ENCODE measurements at places on chromosomes 11 and 22. TPM values are rescaled to one million over a fixed set of nuclear protein-coding genes. Genes with fewer than 3 reads are reported as not detected.

DNA sequence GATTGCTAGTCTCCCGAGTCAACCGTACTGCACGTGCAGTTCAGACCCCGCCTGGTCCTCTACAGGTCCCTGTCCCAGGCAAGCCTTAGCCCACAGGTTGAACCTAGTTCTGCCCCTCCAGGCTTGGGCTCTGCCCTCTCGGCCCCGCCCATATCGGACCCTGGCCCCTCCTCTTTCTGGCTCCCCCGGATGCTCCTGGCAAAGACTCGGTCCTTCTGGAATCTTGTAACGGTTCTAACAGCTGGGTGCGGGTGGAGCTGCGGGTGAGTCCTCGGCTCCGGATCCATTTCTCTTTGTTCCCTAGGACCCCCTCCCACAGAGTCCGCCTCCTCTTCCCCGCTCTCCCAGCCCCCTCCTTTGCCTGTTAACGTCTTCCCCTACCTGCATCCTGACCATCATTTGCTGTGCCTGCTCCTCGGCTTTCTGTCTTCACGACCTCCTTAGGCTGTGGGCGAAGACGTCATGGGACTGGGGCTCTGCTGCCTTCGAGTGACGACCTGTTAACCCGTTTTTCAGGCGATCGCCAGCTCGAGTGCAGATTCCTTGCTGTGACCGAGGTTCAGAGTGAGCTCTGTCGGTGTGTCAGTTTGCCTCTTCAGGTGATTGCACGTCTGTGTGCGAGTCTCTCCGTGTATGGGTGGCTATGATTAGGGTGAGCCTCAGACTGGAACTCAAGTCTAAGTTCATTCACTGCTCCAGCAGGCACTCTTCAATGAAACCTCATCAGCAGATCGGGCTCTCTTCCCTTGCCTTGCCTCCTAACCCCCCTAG lies at the start of gene DNHD1:
Gene DNHD1 (plus strand): TSS at position 212 of the 771 bp plus-strand sequence. CDS start 936 bp downstream, outside the sequence.
- no peaks in the 10 kb centered on the region for H3K27me3 ChIP-seq
- peaks cover 29% of the 10 kb centered on the region for H3K36me3 ChIP-seq
- H3K27ac ChIP-seq, result no peak within 1 kb of the TSS
- H3K4me1 ChIP-seq, result peaks cover 4% of the 10 kb centered on the region
- DNase-seq, result no peak

DNA sequence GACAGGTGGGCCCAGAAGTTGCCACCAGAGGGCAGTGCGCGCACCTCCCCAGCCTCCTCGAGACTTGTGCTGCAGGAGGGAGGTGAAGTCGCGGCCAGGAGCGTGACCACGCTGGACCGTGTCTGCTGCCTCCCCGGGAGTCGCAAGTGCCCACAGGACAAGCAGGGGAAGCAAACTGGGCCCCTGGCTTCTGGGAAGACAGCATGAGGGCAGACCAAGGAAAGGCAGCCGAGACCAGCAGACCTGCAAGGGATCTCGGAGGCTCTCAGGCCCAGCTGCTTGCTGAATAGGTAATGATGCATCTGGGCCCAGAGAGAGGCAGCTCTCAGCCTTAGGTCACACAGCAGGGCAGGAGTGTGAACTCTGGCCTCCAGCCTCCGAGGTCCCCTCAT lies 17.0 kb upstream of the IL2RB start:
- no peaks in the 10 kb centered on the region for H3K27me3 ChIP-seq
- peak; percentile 93 for DNase-seq
- H3K4me3 ChIP-seq, result peak overlapping the region; percentile 72
- peaks cover 93% of the 10 kb centered on the region for H3K4me1 ChIP-seq
- H3K36me3 ChIP-seq, result no peaks in the 10 kb centered on the region
- peak overlapping the region; percentile 73 for H3K27ac ChIP-seq

DNA sequence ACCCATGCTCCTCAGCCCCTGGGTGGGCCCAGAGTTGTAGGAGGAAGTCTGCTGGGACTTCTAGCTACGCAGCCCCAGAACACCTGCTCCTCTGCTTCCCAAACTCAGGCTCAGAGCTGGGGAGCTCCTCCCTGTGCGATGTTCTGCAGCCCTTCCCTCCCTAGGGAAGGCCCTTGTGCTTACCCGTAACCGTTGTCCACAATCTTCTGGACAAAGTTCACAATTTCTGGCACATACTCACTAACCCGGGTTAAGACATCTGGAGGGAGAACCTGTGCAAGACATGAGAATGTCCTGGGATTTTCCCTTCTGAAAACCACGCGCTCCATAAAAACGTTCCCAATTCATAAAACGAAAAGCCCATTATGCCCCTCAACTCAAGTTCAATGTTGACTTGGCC lies 28.4 kb downstream of the CARS1 start:
- H3K27me3 ChIP-seq, result no peaks in the 10 kb centered on the region
- no peak overlapping the region for H3K4me3 ChIP-seq
- DNase-seq, result no peak

DNA sequence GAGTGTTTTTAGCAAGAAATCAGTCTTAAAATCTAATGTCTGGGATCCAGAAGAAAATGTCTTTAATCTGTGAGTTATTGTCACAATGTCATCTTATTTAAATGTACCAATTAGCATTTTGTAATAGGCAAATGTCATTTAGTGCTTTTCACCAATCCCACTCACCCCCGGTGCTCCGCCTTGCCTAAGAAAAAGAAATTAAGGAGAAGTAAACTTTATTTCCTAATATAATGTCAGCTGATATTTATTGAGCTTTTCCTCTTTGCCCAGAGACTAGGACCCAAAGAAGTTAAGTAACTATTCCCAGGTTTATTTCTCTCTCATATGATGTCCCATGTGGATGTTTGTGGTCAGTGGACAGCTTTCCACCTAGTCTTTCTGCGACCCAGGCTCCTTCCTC lies 16.2 kb downstream of the SC5D start:
- peaks cover 29% of the 10 kb centered on the region for H3K4me1 ChIP-seq
- H3K36me3 ChIP-seq, result peaks cover 32% of the 10 kb centered on the region
- no peak overlapping the region for H3K4me3 ChIP-seq
- no peak for DNase-seq
- no peaks in the 10 kb centered on the region for H3K27me3 ChIP-seq

DNA sequence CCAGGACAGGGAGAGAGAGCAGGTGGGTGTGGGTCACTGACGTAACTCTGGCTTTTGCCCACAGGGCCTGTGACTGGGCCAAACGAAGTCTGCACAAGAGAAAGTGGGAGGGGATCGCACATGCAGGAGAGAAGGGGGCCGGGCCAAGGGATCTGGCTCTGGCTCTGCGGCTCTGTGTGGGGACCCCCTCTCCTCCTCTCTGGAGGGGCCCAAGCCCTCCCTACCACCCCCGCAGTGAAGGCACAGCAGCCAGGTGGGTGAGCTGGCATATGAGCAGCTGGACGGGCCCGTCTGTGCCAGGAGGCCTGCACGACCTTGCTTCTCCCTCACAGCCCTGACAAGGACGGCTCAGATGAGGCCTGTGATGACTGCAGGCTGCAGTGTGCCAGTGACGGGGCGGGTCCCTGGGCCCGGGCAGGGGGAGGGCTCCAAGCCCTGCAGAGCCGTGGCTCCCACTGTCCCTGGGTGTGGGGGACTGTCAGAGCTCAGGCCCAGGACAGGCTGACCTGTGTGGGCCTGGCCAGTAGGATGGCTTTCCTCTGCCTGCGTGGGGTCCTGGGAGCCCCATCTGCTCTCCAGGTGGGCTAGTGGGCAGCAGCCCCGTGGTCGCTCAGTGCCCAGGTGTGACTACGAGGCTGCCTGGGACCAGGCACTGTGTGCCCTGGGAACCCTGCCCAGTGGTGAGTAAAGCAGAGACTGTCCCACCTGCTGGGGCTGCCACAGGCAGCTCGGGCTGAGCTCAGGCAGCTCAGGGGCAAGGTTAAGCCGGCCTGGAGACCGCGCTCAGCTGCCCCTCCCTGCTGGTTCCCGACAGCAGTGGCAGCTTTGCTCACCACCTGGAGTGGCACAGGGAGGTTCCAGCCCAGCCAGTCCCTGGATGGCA lies 22.2 kb downstream of the MRGPRG start:
- no peak for DNase-seq
- peaks cover 4% of the 10 kb centered on the region for H3K27me3 ChIP-seq
- no peaks in the 10 kb centered on the region for H3K36me3 ChIP-seq
- H3K4me1 ChIP-seq, result no peaks in the 10 kb centered on the region

- peaks cover 64% of the 10 kb centered on the region for H3K36me3 ChIP-seq
- H3K27ac ChIP-seq, result peak overlapping the region; percentile 89
- H3K27me3 ChIP-seq, result no peaks in the 10 kb centered on the region
These were observed 12.2 kb upstream of the CDC42BPG start for GRCh38 chr11:64856382-64857227.

GRCh38 chr11:17542249-17542648 lies 2.0 kb downstream of the USH1C start:
- peaks cover 21% of the 10 kb centered on the region for H3K27me3 ChIP-seq
- H3K27ac ChIP-seq, result no peak overlapping the region
- H3K36me3 ChIP-seq, result no peaks in the 10 kb centered on the region
- H3K4me3 ChIP-seq, result no peak overlapping the region

GRCh38 chr11:130323452-130324450 lies 9.0 kb upstream of the ZBTB44 start:
- DNase-seq, result no peak
- H3K4me3 ChIP-seq, result no peak overlapping the region
- H3K27ac ChIP-seq, result no peak overlapping the region
- no peaks in the 10 kb centered on the region for H3K36me3 ChIP-seq

- no peaks in the 10 kb centered on the region for H3K27me3 ChIP-seq
- H3K27ac ChIP-seq, result no peak overlapping the region
- H3K36me3 ChIP-seq, result no peaks in the 10 kb centered on the region
- H3K4me3 ChIP-seq, result no peak overlapping the region
- DNase-seq, result no peak
These were observed 7.0 kb upstream of the YWHAH start for GRCh38 chr22:31937341-31937740.

- no peak overlapping the region for H3K27ac ChIP-seq
- H3K4me1 ChIP-seq, result no peaks in the 10 kb centered on the region
- no peak for DNase-seq
- H3K4me3 ChIP-seq, result no peak overlapping the region
- H3K36me3 ChIP-seq, result no peaks in the 10 kb centered on the region
These were observed 98.0 kb downstream of the EFCAB6 start for GRCh38 chr22:43714104-43714503.

Gene PNPLA5
- not detected for total RNA-seq

Gene GAB2
- total RNA-seq, result 1.8 TPM

Gene OR10D3
- not detected for total RNA-seq

Gene KAT5
- 67.7 TPM for total RNA-seq

Gene OR8D4
- not detected for total RNA-seq

Gene DMC1
- 15.1 TPM for total RNA-seq
